WTC11 (cell line): ENCODE measurements at places on chromosomes 11 and 22. TPM values are rescaled to one million over a fixed set of nuclear protein-coding genes. Genes with fewer than 3 reads are reported as not detected.
A peak's percentile ranks its signal among the peaks of the same experiment; 100 is the strongest.

The PRPF19 gene
- total RNA-seq = 103 to 116 TPM (median 105 TPM) in 3 replicates

The MRGPRE gene
- total RNA-seq = not detected in 3 replicates

The MOGAT2 gene
- 0.09 to 0.11 TPM in 2 of 3 replicates, not detected in the other for total RNA-seq

The BACE1 gene
- total RNA-seq = 8.5 to 9.2 TPM (median 8.7 TPM) in 3 replicates

The SLC22A9 gene
- not detected in 3 replicates for total RNA-seq

The PKP3 gene
- 17.3 to 23.4 TPM (median 21.4 TPM) in 3 replicates for total RNA-seq

The TRIM51 gene
- total RNA-seq = not detected in 3 replicates

The PAX6 gene
- total RNA-seq = 0.18 to 3.3 TPM (median 0.30 TPM) in 3 replicates

The ME3 gene
- 1.2 to 3.1 TPM (median 1.8 TPM) in 3 replicates for total RNA-seq

The FOXR1 gene
- not detected in 3 replicates for total RNA-seq

The MRGPRX4 gene
- not detected in 3 replicates for total RNA-seq

- H3K27me3 ChIP-seq = peaks cover 85% of the 10 kb centered on the region
- H3K4me1 ChIP-seq = peaks cover 23% of the 10 kb centered on the region
- H3K4me3 ChIP-seq = no peak overlapping the region
- no peak for DNase-seq
- no peak overlapping the region for H3K27ac ChIP-seq
These were observed 35.3 kb downstream of the IGLL5 start for GRCh38 chr22:22922954-22923319.

- peaks cover 2% of the 10 kb centered on the region; the same call in 1 of the 2 replicates for H3K27me3 ChIP-seq
- H3K27ac ChIP-seq = no peak overlapping the region
- H3K36me3 ChIP-seq = peaks cover 25% of the 10 kb centered on the region
- no peaks in the 10 kb centered on the region for H3K4me1 ChIP-seq
These were observed 19.5 kb downstream of the CNTF start for GRCh38 chr11:58641803-58642581.

GRCh38 chr11:132643239-132643638 lies 889.1 kb downstream of the OPCML start:
- DNase-seq = no peak
- H3K27ac ChIP-seq = no peak overlapping the region
- H3K36me3 ChIP-seq = no peaks in the 10 kb centered on the region
- no peak overlapping the region for H3K4me3 ChIP-seq
- H3K4me1 ChIP-seq = peaks cover 47% of the 10 kb centered on the region

- DNase-seq = no peak
- no peak overlapping the region for H3K4me3 ChIP-seq
- peak overlapping the region; percentile 76; the same call in 1 of the 2 replicates for H3K27ac ChIP-seq
- peaks cover 3% of the 10 kb centered on the region; the same call in 1 of the 2 replicates for H3K27me3 ChIP-seq
- H3K36me3 ChIP-seq = no peaks in the 10 kb centered on the region
These were observed 3.2 kb upstream of the SART1 start for GRCh38 chr11:65958291-65958690.

DNA sequence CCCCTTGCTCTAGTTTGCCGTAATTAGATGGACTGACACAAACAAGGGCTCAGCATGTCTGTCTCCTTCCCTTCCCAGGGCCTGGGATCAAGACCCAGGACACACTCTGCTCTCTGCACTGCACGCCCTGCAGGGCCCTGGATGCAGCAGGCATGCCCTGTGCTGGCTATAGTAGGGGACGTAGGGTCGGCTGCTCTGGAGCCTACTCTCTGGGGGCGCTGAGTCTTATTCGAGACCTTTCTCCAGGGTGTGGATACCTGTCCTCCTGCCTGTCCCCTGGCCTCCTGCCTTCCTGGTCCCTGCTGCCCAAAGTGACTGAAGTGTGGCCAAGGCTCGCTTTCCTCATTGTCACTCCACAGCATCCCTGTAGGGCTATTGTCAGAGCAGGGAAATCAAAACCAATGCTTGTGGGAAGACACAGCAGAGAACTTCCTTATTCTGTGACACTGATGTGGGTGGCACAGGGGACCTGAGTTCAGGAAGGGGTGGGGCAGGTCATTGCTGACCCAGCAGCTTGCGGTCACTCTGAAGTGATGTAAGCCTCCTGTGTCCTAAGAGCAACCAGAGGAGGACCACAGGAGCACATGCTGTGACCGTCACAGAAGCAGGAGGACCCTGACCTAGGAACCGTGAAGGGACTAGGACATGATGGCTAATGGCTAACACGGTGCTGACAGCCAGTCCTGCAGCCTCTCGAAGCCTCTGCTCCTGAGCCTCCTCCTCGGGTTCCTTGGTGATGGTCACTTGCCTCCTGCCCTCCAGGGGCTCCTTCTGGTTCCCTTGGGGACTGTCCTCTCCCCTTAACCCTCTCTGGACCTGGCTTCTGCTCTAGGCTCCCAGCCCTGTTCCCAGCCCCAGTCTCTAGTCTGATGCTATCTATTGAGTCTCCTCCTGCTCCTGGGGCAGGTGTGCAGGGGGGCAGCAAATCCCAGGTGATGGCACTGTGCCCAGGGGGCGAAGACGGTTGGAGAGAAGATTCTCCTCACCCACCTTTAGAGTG lies 10.3 kb downstream of the APOBEC3A start:
- H3K4me1 ChIP-seq = peaks cover 5% of the 10 kb centered on the region
- DNase-seq = no peak
- H3K27ac ChIP-seq = no peak overlapping the region
- H3K4me3 ChIP-seq = no peak overlapping the region
- H3K27me3 ChIP-seq = no peaks in the 10 kb centered on the region; the same call in 1 of the 2 replicates
- H3K36me3 ChIP-seq = no peaks in the 10 kb centered on the region

- H3K4me1 ChIP-seq = no peaks in the 10 kb centered on the region
- DNase-seq = no peak
- no peak overlapping the region for H3K27ac ChIP-seq
- no peaks in the 10 kb centered on the region; the same call in none of the 2 replicates for H3K27me3 ChIP-seq
- no peak overlapping the region for H3K4me3 ChIP-seq
These were observed 265.7 kb upstream of the CADM1 start for GRCh38 chr11:115769891-115770290.

GRCh38 chr11:32426819-32427615 lies 8.3 kb downstream of the WT1 start:
- H3K4me3 ChIP-seq = peak overlapping the region; percentile 72
- peaks cover 42% of the 10 kb centered on the region for H3K4me1 ChIP-seq
- H3K27ac ChIP-seq = no peak overlapping the region
- no peaks in the 10 kb centered on the region for H3K36me3 ChIP-seq
- H3K27me3 ChIP-seq = peaks cover 100% of the 10 kb centered on the region

GRCh38 chr22:22753526-22754267 lies 109.3 kb downstream of the GGTLC2 start:
- no peaks in the 10 kb centered on the region for H3K36me3 ChIP-seq
- H3K27ac ChIP-seq = no peak overlapping the region
- no peaks in the 10 kb centered on the region for H3K4me1 ChIP-seq
- no peak overlapping the region for H3K4me3 ChIP-seq
- peak; percentile 83 for DNase-seq
- peaks cover 96% of the 10 kb centered on the region for H3K27me3 ChIP-seq

DNA sequence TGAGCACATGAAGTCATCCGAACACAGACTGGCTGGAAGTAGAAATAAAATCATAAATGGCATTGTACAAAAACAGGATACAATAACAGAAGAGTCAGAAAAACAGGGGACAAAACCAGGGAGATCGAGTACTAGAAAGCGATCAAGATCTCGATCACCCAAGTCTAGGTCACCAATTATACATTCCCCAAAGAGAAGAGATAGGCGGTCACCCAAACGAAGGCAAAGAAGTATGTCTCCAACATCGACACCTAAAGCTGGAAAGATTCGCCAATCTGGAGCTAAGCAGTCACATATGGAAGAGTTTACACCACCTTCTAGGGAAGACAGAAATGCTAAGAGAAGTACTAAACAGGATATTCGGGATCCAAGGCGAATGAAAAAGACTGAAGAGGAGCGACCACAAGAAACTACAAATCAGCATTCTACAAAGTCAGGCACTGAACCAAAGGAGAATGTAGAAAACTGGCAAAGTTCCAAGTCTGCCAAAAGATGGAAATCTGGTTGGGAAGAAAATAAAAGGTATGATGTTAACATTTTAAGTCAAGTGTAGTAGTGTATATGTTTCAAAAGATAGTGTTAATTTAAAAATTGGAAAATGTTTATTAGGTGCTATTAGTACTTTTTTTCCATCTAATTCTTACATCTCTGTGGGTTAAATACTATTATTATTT lies 9.4 kb downstream of the PCF11 start:
- H3K4me3 ChIP-seq = no peak overlapping the region
- H3K36me3 ChIP-seq = peaks cover 64% of the 10 kb centered on the region
- no peaks in the 10 kb centered on the region for H3K27me3 ChIP-seq
- peak overlapping the region; percentile 0; the same call in 1 of the 2 replicates for H3K27ac ChIP-seq

GRCh38 chr11:32843544-32843943 lies 13.8 kb downstream of the PRRG4 start:
- peaks cover 4% of the 10 kb centered on the region; the same call in 1 of the 2 replicates for H3K36me3 ChIP-seq
- 0 out of 2 replicates have a peak, but pooled peaks cover 2% of the 10 kb centered on the region for H3K4me1 ChIP-seq
- DNase-seq = no peak

- DNase-seq = no peak
- H3K4me3 ChIP-seq = no peak overlapping the region
- H3K4me1 ChIP-seq = peaks cover 7% of the 10 kb centered on the region
- H3K27me3 ChIP-seq = no peaks in the 10 kb centered on the region; the same call in 1 of the 2 replicates
These were observed 15.8 kb upstream of the MOB2 start for GRCh38 chr11:1502168-1502953.

GRCh38 chr11:122336706-122337105 lies 220.7 kb upstream of the BLID start:
- H3K36me3 ChIP-seq = no peaks in the 10 kb centered on the region
- H3K4me3 ChIP-seq = no peak overlapping the region
- H3K4me1 ChIP-seq = 0 out of 2 replicates have a peak, but pooled peaks cover 2% of the 10 kb centered on the region
- no peak for DNase-seq

DNA sequence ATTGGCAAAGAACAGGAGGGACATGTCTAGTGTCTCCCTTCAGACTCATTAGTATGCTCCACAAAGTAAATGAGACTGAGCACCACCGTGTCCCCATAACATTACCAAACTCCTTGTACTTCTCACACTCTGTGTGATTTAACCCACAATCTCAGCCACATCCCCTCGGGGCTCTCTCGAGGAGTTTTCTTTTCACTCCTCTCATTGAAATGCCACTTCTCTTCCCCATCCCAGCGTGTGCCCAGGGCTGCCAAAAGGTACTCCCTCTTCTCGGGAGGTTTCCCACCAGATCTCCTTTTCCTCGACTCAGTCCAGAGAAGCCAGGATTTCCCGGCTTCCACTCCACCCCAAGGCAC lies 1.1 kb downstream of the RBFOX2 start:
- peaks cover 4% of the 10 kb centered on the region for H3K36me3 ChIP-seq
- peak overlapping the region; percentile 90 for H3K4me3 ChIP-seq
- DNase-seq = no peak
- H3K4me1 ChIP-seq = peaks cover 36% of the 10 kb centered on the region

GRCh38 chr11:78446210-78446609 lies 28.6 kb upstream of the GAB2 start:
- H3K36me3 ChIP-seq = peaks cover 12% of the 10 kb centered on the region
- no peak overlapping the region for H3K4me3 ChIP-seq
- H3K4me1 ChIP-seq = no peaks in the 10 kb centered on the region
- no peak for DNase-seq
- H3K27me3 ChIP-seq = no peaks in the 10 kb centered on the region

- H3K4me3 ChIP-seq = no peak overlapping the region
- no peaks in the 10 kb centered on the region for H3K36me3 ChIP-seq
- H3K27me3 ChIP-seq = peaks cover 3% of the 10 kb centered on the region; the same call in 1 of the 2 replicates
- DNase-seq = no peak
These were observed 72.8 kb downstream of the FLI1 start for GRCh38 chr11:128766591-128767081.

GRCh38 chr11:73380331-73380730 lies 4.1 kb downstream of the RELT start:
- peaks cover 13% of the 10 kb centered on the region for H3K4me1 ChIP-seq
- peaks cover 15% of the 10 kb centered on the region for H3K27me3 ChIP-seq
- DNase-seq = no peak
- no peak overlapping the region for H3K4me3 ChIP-seq
- no peaks in the 10 kb centered on the region for H3K36me3 ChIP-seq

GRCh38 chr11:117972629-117973502 lies 13.3 kb upstream of the IL10RA start:
- H3K27me3 ChIP-seq = no peaks in the 10 kb centered on the region; the same call in 1 of the 2 replicates
- no peak overlapping the region for H3K4me3 ChIP-seq
- no peak overlapping the region for H3K27ac ChIP-seq
- no peaks in the 10 kb centered on the region for H3K36me3 ChIP-seq
- no peak for DNase-seq

GRCh38 chr11:8034106-8034585 lies 46.9 kb upstream of the TUB start:
- H3K4me1 ChIP-seq = peaks cover 15% of the 10 kb centered on the region
- no peaks in the 10 kb centered on the region for H3K36me3 ChIP-seq
- H3K27me3 ChIP-seq = peaks cover 10% of the 10 kb centered on the region
- no peak for DNase-seq

GRCh38 chr11:115238791-115239190 lies 265.4 kb downstream of the CADM1 start:
- no peak overlapping the region for H3K27ac ChIP-seq
- peak; percentile 18 for DNase-seq
- H3K27me3 ChIP-seq = no peaks in the 10 kb centered on the region
- H3K4me3 ChIP-seq = no peak overlapping the region
- peaks cover 5% of the 10 kb centered on the region for H3K4me1 ChIP-seq
- H3K36me3 ChIP-seq = no peaks in the 10 kb centered on the region

GRCh38 chr11:10709299-10710086 lies 15.9 kb upstream of the IRAG1 start:
- H3K36me3 ChIP-seq = no peaks in the 10 kb centered on the region
- no peak overlapping the region for H3K27ac ChIP-seq
- DNase-seq = no peak
- no peak overlapping the region for H3K4me3 ChIP-seq
- H3K27me3 ChIP-seq = no peaks in the 10 kb centered on the region

DNA sequence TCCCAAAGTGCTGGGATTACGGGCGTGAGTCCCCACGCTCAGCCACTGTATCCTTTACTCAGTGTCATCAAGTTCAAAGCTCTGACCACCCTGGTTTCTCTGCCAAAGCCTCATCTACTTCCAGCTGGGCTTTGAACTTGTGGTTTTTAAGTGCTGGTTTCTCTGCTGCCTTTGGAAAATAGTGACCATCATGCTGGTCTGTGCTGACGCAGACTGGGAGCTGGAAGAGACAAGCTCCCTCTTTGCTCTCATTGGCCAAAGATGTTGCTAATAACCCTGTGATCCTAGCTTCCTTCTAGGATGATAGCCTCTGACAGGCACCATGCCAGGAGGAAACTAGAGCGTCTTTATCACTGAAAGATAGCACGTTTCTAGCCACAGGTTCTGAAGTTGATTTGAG lies 62.4 kb downstream of the ALX4 start:
- H3K36me3 ChIP-seq = peaks cover 22% of the 10 kb centered on the region
- no peak overlapping the region for H3K4me3 ChIP-seq
- H3K4me1 ChIP-seq = peaks cover 29% of the 10 kb centered on the region
